ENCODE measurements at places on chromosomes 2 and 18.

DNA sequence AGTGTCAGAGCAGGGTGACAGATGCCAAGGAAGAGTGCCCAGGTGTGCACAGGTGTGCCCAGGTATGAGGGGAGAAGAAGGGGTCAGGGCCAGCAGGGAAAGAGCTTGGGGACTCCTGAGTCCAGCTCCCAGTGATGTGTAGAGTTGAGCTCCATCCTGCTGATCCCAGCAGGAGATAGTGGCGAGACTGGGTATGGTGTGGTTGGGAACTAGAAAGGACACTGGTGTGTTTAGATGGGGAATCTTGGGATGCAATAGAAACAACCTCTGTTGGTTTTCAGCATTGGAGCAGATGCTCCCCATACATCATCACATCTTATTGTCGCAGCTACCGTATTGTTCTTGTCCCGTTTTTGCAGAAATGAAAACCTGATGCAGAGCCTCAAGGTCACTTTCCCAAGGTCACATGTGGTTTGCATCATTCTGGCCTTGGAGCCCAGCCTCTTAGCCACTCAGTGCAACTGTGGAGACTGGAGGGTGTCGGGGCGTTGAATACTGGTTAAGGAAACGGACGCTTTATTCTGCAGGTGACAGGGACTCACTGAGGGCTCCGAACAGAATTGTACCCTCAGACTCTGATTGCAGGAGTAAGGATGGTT lies 166.7 kb downstream of the AGAP1 start:
- no peak for DNase-seq

- peak; percentile 3 for DNase-seq
Observed at GRCh38 chr18:52716973-52717372, 377.0 kb downstream of the DCC start.

DNA sequence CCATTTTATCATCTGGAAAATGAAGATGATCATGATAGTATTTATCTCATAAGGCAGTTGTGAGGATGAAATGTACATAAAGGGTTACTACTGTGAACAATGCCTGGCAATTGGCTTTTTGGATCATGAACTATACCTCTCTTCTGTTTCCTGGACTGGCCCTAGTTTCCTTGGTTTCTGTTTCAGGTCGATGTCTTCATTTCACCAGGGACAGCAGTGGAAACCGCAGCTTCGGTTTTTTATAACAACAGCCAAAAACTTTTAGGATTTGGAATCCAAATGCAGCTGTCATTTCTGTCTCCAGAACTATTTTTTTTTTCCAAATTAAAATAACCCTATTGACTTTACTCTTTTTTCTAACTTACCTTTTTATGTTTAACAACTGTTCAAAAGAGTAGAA lies 425.1 kb downstream of the RND3 start:
- DNase-seq: no peak

- no peak for DNase-seq
Observed at GRCh38 chr2:234422981-234423431, 73.9 kb downstream of the ARL4C start.

- no peak for DNase-seq
Observed at GRCh38 chr2:109295070-109295780, 166.2 kb downstream of the SH3RF3 start.

DNA sequence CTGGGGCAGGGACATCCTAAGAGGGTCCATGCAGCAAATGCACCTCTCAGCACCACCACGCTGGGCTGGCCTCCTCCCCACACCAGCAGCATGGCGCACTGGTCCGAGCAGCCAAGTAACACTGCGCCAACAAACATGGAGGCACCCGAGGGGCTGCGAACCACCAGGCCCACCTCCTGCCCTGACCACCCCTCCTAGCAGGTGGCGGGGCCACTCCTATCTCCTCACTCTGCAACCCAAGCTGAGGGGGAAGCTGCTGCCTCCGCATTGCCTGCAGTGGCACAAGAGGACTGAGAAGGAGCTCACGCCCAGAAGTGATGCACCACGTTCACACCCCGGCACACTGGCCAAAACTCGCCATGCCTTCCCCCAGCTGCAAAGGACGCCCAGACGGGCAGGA lies 94.4 kb downstream of the EIPR1 start:
- DNase-seq: no peak

DNA sequence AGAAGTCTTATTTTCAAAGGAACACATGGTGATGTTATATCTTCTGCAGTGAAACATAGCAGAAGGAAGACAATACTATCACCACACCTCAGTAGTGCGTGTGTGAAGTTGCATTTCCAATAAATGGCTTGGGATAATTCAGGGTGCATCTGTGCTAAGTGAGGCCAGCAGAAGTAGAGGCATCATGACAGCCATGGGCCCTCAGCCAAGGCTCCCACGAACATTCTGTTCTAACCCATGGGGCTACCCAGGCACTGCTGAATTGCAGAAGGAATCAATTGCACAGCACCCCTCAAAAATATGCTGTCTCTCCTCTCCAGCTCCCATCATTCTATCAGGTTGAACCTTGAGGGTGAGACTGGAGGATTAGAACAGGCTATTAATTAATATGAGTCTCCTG lies 139.5 kb downstream of the RIF1 start:
- DNase-seq: no peak

DNA sequence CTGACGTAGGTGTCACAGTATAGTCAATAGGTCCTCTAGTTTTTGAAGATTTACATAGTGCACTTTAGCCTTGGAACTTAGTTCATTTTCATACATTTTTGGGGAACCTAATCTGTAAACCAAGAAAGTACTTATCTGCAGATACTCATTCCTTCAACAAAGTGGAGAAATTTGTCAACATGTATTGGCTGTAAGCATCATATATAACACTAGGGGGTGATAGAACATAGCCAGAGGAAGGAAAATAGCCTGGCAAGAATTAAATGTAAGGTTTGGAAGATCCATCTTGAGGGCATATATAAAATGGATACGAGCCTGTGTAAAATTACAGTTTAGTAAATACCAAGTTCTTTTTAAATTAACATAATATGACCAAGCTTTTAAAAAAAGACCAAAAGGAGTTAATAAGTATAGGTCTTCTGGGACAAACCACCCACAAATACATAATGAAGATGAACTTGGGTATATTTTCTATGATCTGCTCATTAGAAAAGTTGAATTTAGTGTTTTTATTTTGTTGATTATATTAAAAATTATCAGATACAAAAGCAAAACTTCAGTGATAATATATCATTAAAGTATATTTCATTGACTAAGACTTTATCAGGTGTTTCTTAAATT lies 18.2 kb downstream of the RPL37A start:
- DNase-seq: no peak

- DNase-seq: no peak
Observed at GRCh38 chr2:80149991-80150390, 154.6 kb downstream of the LRRTM1 start.

- no peak for DNase-seq
Observed at GRCh38 chr18:47615043-47615442, 315.4 kb downstream of the SMAD2 start.

- no peak for DNase-seq
Observed at GRCh38 chr2:1752751-1753150, 8.4 kb upstream of the PXDN start.

Data from neural crest cell (in vitro differentiated cells).